ENCODE measurements at places on chromosomes 1 and 21. TPM values are rescaled to one million over a fixed set of nuclear protein-coding genes. Genes with fewer than 3 reads are reported as not detected.

- DNase-seq = no peak
Observed at GRCh38 chr1:26949266-26949925, 10.9 kb downstream of the KDF1 start.

Gene NIBAN1
- 13.2 TPM for total RNA-seq

Gene RHD
- not detected for total RNA-seq

Gene BRDT
- total RNA-seq = not detected

GRCh38 chr1:43104027-43104763 lies 67.9 kb downstream of the EBNA1BP2 start:
- DNase-seq = no peak

Gene VASH2
- 0.81 TPM for total RNA-seq

DNA sequence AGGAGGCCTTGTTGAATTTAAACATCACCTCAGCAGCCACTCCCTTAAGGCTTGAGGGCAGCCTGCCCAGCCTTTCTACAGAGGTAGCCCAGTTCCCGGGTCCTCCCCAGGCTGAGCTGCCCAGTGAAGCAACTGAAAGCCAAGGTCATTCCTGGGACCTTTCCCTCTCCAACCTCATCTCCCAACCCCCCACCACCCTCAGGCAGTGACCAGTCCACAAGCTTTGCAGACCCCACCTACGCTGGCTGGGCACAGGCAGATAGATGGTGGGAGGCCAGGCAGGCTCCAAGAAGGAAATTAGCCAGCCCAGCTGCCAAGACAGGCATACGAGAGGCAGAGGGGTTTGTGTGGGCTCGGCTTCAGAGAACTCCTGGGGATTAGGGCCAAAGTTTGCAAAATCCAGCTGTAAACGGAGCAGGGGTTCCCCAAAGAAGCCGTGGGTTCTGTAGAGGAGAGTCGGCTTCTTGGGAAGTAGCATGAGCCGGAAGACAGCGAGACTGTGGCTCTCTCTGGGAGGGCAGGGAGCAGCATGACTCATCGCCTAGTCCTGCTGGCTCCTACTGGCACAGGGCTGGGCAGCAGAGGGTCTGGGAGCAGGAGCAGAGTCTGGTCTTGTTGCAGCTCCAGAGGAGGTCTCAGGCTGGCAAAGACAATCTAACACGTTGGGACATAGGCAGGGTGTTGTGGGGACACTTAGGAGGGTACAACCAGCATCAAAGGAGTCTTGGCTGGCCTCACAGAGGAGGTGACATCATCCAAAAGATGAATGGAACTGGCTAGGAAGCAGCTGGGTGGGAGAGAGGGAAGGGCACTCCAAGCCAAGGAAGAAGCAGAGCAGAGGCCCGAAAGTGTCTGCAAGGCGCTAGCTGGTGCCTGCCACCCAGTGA lies 2.8 kb upstream of the ZC3H12A start:
- DNase-seq = peak; percentile 67

DNA sequence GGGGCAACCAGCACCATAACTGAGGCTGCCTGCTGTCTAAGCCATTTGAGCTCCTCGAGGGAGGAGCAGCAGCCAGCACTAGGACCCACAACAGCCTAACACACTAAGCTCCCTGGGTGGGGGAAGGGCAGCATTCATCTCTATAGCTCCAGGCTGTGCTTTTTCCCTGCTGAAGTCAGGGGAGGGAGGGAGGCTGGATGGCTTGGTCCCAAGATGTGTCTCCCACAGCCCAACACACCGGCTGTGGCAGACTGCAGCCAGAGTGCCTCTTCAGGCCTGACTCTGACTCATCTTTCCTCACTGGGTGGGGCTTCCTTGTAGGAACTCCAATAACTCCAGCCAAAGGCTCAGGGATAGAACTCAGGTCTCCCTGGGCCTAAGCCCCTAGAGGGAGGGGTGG lies 296.3 kb downstream of the PRDM2 start:
- no peak for DNase-seq

Gene HES4
- total RNA-seq = 29.2 TPM

DNA sequence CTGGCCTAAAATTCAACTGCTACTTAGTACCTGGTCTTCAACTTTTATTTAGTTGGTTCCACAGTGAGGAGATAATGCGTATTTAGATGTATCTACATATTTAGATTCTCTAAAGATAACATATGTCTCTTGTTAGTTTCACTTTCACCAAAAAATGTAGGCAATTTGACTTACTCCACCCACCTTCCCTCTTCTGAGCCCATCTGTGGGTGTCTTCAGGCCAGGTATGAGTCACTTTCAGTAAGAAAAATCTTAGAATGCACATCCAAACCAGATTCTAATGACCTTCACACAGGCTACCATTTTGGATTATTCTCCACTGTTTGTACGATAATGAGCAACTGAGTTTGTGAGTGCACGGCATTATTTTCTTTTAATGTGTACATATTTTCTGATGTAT lies 501.7 kb downstream of the NEGR1 start:
- DNase-seq = no peak

DNA sequence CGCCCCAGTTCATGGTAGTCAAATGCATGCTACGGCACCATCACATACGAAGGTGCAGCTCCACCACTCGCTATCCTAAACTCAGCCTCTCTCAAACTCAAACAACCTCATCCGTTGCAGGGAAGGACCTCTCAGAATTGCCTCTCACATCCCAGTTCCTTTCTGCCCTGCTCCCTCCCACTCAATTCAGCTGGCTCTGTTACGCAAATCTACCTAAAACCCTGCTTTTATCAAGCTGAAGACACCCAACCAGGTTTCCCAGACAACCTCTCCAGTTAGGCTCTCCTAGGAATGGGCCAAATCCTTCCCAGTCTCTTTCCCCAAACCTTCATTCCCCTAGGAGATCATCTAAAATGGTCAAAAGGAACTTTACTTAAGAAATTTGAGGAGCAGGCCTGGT lies 62.9 kb downstream of the CLSTN1 start:
- no peak for DNase-seq

Gene ZNF436
- total RNA-seq = 32.3 TPM

DNA sequence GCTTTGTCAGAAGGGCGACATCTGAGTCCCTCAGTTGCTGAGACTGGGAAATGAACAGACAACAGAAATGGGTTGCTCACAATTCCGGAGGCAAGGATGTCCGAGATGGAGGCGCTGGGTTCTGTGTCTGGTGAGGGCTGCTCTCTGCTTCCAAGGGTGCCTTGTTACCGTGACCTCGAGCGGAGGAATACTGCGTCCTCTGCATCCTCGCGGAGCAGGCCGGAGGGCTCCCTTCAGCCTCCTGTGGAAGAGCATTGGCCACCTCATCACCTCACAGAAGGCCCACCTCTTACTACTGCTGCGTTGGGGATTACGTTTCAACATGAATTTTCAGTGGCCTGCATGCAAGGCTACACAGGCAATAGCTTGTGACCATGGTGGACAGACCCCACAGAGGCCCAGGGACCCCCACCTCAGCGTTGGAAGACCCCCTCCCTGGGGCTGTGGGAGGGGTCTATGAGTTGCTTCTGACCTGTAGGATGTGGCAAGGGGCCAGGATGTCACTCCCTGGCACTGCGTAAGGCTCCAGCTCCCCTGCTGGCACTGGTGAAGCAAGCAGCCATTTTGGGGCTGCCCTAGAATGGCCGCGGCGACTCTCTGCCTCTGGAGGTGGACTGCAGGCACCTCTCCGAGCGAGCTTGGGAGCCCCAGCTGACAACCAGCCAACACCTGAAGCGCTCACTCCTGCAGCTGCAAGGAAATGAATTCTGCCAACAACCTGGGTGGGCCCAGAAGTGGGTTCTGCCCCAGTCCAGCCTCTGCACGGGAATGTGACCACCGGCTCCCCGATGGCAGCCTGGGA lies 36.3 kb upstream of the COL6A1 start:
- no peak for DNase-seq

GRCh38 chr21:26809745-26810144 lies 35.5 kb downstream of the ADAMTS1 start:
- no peak for DNase-seq

DNA sequence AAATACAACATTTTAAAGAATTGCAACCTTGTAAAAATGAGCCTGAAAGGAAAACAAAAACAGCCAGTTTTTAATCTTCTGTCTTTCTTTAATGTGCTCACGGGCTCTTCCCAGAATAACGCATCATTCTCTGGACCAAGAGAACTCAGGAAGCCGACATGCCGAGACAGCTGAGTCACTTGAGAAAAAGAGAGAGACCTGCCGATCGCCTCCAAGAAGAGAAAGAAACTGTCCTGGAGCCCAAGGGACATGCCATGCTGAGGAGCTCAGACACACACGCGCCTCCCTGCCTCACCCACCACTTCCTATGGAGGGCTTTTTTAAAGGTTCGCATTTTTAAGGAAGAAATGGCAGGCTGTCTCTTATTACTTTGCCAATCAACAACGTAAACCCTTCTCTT lies 176.4 kb downstream of the ZNF281 start:
- DNase-seq = no peak

- DNase-seq = no peak
Observed at GRCh38 chr1:225415307-225415706, 12.5 kb downstream of the LBR start.

DNA sequence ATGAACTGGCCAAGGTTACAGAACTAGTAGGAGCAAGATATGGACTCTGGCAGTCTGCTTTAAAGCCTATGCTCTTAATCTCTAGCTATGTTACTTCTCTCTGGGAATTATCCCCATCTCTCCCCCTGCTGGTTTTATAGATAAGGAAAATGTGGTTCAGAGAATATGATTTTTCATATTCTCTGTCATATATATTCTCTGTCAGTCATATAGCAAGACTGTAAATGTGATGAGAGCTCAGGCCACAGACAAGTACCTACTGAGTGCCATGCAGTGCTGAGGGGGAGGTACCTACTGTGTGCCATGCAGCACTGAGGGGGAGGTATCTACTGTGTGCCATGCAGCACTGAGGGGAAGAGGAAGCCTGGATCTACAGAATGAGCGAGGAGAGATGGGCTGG lies 220.3 kb upstream of the FGGY start:
- no peak for DNase-seq

DNA sequence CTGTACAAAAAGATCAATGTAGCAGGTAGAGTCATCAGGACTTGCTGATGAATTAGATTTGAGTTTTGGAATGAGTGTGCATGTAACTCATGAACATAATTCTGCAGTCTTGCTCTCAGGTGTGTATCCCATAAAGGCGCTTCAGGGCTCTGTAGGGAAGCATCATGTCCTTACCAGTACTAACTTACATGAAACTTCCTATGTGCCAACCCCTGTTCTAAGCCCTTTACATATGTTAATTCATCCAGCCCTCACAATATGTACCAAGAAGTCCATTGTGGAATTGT lies 2.1 kb upstream of the FCRLB start:
- no peak for DNase-seq

Gene SELENBP1
- 307 TPM for total RNA-seq

- DNase-seq = no peak
Observed at GRCh38 chr1:88552226-88552625, 131.8 kb upstream of the PKN2 start.

DNA sequence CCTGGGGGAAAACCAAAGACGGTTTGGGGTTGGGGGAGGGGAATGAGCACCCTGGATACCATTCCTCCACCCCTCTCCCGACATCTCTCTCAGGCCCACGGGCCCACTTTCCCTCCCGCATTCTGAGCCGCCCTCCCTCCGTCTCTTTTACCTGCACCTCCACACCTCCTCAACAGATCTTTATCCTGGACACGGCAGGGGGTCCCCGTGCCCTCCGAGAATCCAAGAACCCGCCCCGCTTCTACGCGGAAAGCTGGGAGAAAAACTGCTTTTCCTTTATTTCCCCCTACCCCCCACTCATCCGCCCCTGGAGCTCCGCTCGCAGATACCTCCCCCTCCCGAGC lies 108.8 kb downstream of the NAV1 start:
- no peak for DNase-seq

- no peak for DNase-seq
Observed at GRCh38 chr1:26733982-26734381, 38.2 kb downstream of the ARID1A start.

Gene TRMT1L
- 25.9 TPM for total RNA-seq

Gene RBP7
- 34.5 TPM for total RNA-seq

Gene TMCO4
- total RNA-seq = 34.3 TPM

DNA sequence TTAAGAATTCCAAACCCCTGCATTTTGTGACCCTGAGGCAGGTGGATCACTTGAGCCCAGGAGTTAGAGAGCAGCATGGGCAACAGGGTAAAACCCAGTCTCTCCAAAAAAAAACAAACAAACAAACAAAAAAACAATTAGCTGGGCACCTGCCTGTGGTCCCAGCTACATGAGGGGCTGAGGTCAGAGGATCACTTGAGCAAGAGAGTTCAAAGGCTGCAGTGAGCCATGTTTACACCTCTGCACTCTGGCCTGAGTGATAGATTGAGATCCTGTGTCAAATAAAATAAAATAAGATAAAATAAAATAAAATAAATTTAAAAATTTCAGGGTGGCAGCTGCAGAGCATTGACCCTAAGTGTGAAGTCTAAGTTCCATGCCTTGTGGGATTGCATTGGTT lies 16.7 kb upstream of the PTGFR start:
- DNase-seq = no peak

Gene LGR6
- total RNA-seq = 2.8 TPM

DNA sequence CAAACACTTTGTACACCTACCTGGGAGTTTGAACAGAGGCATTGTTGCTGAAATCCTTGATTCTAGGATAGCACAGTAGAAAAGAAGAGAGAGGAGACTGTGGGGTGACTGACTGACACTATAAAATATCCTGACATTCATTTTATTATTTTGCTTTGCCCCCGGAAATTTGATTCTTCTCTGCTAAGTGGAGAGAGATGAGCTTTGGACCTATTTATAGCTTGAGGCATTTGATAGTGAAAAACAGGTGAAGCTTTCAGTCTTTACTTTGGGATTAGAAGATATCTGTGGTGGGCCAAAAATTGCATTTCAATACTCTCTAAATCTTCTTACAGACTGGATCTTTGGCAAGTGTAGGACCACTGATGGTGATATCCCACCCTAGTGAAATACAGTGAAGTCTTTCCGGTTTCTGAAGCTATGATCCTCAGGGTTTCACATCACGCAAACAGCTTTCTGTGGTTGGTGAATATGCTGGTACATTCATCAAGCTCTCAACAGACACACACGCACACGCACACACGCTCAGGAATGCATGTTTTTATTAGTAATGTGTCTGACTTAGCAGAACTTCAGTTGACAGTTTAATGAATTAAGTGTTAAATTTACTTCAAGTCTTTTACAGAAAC lies at the start of gene AMPD1:
Gene AMPD1, minus strand, starts transcription at position 117 of the 629 bp plus-strand sequence. Its CDS starts 75 bp downstream, at position 42.
- DNase-seq = no peak

- DNase-seq = no peak
Observed at GRCh38 chr21:34565238-34565637, 49.7 kb downstream of the RCAN1 start.

Gene CBR3
- total RNA-seq = 5.8 TPM

Gene PDZK1
- total RNA-seq = 0.27 TPM

Measured in thyroid gland (tissue), 4 donors.